ENCODE measurements at places on chromosomes 7 and 10. TPM values are rescaled to one million over a fixed set of nuclear protein-coding genes. Genes with fewer than 3 reads are reported as not detected.

The ZNF783 gene
- total RNA-seq = 11.2 TPM

The ANKRD7 gene
- total RNA-seq = 0.41 TPM

DNA sequence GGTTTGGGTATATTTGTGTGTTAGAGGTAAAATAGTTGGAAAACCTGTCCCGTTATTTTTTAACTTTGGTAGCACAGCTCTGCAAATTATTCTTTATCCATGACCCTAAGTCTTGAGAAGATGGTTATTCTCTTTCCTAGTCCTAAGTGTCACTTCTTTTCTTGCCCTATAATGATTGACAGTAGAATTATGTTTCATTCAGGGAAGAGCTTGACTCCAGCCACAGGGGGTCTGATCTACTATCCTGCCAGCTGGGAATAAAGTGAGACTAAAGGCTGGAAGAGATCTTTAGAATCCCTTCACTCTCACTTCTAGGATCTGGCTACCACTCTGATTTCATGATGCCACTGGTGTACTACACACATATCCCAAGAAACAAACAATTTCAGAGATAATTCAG lies 90.4 kb downstream of the PHTF2 start:
- no peak for DNase-seq

GRCh38 chr7:92648067-92648466 lies 57.9 kb upstream of the FAM133B start:
- no peak for DNase-seq

DNA sequence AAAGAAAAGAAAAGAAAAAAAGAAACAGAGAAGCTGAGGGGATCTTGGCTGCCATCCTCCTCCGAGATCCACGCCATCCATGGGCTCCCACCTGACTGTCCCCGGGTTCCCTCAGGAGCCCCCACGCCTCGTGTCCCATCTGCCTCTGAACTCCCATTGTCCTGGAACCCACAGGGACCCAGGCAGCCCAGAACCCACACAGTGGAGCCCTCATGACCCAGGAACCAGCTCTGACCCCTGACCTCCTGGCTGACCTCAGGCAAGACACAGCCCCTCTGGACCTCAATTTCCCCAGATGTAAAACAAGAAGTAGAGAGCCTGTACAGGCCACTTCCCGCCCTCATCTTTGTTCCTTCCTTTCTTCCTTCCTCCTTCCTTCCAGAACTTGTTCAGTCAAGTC lies 40.4 kb downstream of the RASGEF1A start:
- no peak for DNase-seq

DNA sequence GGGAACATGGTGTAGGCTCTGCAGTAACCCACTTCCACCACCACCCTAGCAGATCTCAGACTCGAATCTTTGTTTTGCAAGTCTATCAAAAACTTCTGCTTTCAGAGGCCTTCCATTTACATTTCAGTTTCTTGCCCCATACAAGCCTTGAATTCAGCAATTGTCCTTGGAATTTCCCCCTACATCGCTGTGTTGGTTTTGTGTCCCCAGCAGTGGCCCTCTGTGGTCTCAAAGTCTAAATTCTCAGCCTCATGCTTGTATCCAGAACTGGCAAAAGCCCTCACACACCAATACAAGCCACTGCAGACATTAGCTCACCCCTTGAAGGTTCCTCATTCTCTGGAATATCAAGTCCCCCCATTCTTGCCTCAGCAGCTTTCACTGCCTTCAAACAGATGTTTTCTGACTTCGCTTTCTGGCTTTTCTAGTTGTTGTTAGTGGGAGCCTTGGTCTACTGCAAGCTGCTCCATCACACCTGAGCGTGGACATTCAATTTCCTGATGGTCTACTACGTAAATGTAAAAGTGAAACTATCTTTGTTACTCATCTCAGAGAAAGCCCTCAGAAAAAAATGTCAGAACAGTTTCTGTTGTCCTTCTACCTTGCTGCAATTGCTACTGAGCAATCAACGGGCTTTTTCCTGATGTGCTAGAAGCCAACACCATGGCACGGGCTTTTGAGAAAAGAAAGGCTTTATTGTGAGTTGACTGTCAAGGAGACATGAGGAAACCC lies 1.8 kb upstream of the NUB1 start:
- DNase-seq = no peak

DNA sequence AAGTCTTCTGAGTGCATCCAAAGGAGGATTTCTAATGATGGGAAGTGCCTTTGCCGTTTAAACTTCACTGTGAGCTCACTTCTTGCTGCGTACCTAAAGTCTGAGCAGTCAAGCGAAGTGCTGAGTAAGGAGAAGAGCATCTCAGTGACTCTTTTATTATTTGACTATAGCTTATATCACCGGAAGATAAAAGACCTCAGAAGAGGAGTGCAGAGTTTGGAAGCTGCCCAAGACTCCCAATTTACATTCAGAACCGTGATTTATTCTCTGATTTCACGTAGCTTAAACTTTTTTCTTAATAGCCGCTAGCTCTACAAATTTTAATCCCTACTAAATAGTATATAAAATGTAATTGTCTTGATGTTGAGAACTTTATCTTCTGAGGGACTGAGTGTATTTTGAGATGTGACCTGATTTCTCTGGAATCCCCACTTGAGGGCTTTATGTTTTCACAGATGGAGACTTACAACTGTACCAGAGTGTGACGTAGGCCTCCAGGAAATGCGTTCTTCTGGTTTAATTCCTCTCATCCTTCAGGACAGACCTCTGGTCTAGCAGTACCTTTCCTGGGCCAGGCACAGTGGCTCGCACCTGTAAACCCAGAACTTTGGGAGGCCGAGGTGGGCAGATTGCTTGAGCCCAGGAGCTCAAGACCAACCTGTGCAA lies 51.1 kb downstream of the CAMK1D start:
- DNase-seq = peak; percentile 97

- DNase-seq = peak; percentile 70
Observed at GRCh38 chr10:114626841-114627240, 31.2 kb downstream of the ABLIM1 start.
